Panc1 (cell line): ENCODE measurements at places on chromosomes 16 and 17.

GRCh38 chr17:5718726-5719125 lies 134.4 kb upstream of the NLRP1 start:
- DNase-seq = no peak

GRCh38 chr16:66936889-66937554 lies 1.7 kb downstream of the CES2 start:
- no peak for DNase-seq

DNA sequence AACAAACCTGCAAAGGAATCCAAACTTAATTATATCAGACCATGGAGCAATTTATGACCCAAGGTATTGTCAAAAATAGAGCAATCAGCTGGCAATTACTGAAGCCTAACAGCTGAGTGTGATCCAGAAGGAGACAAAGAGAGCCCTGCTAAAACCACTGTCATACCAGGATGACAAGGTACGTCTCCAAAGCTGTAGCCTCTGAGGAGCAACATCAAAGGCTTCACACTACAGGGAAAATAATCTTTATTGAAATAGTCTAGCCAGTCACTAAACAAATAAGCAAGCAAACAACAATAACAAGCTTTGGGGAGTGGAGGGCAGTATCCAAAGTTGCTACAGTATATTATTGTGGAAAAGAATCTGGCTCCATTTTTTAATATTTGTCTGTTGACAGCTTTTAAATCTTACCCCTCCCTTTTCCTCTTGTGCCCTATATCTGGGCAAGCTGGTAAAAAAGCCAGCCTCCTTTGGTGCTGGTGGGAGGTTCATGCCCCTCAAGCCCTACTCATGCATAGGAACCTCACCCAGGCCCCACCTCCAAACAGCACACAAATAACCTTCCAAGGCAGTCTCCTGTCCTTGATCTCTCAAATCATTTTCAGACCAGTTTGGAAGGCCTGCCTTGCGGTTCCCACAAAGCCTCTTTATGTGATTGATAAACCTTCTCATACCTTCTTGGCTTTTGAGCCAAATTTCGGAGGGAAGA lies 73.7 kb downstream of the ITFG1 start:
- no peak for DNase-seq

DNA sequence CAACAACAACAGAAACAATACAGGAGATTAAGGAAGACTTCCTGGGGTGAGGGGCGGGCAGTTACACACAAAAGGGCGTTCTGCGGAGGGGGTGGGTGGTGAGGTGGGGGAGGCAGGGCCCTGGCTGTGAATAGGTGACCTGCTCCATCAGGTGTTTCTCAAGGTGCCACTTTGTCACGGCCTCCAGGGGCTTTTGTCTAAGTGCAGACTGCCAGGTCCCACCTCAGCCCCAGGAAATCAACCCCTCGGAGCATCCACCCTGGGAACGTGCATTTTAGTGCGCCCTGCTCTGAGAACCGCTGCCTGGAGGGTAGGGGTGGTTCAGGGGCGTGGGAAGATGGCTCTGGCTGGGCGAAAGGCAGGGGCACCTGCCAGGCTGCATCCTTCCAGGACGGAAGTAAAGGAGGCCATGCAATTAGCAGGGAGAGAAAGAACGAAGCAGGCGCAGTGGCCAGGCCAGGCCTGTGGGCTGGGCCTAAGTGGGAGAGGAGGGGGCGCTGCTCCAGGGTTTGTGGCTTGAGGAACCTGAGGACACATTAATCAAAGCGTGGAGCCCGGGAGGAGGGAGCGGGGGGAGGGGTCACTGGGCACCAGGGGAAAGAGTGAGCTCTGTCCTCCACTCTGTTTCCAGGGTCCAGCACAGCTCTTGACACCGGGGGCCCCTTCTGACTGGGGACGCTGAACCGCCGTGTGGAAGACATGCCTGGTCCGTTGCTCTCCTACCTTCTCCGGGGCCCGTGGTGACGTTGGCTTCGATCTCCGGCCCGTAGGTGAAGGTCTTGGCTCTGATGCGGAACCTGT lies 49.4 kb upstream of the CDC42EP4 start:
- no peak for DNase-seq

GRCh38 chr17:37766971-37767370 lies 22.1 kb upstream of the HNF1B start:
- DNase-seq = no peak

DNA sequence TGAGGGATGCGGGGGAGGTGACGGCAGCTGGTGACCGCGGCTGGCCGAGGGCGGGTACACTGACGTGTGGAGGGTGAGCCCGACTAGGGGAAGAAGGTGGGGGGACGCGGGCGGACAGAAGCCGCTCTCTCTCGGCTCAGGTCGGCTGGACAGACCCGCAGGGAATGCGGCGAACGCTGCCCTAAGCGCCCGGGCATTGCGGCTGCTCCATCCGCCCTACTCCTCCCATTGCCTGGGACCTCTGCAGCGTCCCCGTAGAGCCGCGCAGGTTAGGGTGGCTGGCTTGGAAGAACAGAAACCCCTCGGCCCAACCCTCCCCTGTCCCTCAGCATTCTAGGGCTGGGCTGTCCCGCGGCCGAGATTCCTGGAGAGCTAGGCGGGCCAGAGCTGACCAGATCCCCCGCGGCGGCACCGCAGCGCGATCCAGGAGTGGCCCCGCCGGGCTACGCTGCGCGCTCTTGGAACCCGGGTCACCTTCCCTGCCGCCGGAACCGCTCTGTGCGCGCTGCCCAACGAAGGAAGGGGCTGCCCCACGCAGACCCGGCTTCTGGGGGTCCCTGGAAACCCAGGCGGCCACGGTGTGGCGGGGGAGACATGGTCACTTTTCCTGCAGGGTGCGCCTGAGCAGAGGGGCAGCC lies 3.0 kb downstream of the DLX4 start:
- DNase-seq = no peak

DNA sequence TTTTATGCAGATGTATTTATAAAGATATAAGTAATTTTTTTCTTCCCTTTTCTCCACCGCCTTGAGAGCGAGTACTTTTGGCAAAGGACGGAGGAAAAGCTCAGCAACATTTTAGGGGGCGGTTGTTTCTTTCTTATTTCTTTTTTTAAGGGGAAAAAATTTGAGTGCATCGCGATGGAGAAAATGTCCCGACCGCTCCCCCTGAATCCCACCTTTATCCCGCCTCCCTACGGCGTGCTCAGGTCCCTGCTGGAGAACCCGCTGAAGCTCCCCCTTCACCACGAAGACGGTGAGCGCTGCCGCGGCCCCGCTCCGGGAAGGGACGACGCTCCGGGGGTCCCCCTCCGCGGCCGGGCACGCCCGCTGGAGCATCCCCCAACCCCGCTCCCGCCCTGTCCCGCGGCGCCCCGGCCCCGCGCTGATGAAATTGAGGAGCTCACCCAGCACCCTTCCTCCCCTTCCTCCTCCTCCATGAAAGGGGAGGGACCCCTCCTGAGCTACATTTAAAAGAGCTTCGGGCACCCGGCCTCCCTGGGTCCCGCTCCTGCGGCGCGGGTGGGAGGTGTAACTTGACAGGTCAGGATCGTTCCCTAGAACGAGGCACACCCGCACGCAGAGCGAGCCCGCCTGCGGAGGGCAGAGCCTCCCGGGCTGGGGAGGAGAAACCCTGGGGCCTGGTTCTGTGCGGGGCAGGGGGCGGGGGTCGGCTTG lies 706 bp downstream of the HLF start:
- no peak for DNase-seq

- DNase-seq = no peak
These were observed 2.5 kb downstream of the TTLL6 start for GRCh38 chr17:48814504-48814903.

GRCh38 chr17:4381690-4382671 lies 15.5 kb upstream of the UBE2G1 start:
- no peak for DNase-seq

- no peak for DNase-seq
These were observed 22.2 kb downstream of the ABCC12 start for GRCh38 chr16:48133455-48134211.

DNA sequence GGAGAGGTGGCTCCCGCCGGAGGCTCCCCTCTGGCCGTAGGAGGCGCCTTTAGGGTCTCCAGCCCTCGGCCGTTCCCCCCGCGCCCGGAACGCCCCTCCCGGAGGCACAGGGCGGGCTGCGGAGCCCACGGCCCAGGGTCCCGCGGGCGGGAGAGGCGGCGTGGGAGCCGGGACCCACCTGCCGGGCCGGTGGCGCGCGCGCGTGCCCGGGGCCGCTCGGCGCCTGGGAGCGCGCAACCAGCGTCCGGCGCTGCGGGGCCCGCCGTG lies at the start of gene MIF4GD:
Gene MIF4GD (minus strand): TSS at position 266 of the 267 bp plus-strand sequence. CDS start 1,036 bp downstream, outside the sequence.
- DNase-seq = no peak

DNA sequence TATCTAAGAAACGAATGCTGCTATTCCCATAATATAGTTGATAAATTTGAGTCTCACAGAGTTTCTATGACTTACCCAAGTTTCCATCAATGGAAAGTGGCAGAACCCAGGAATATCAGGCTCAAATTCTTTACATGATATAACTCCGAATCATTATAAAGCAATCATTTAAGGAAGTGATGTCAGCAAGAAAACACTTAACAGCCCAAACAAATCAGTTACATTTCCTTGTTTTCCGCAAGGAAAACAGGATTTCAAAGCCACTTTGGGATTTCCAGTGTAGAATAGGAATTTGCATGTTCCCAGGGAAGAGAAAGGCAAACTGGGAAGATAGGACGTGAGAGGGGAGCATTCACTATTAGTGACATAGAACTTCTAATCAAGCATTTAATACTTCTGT lies 311.4 kb upstream of the GOT2 start:
- no peak for DNase-seq

DNA sequence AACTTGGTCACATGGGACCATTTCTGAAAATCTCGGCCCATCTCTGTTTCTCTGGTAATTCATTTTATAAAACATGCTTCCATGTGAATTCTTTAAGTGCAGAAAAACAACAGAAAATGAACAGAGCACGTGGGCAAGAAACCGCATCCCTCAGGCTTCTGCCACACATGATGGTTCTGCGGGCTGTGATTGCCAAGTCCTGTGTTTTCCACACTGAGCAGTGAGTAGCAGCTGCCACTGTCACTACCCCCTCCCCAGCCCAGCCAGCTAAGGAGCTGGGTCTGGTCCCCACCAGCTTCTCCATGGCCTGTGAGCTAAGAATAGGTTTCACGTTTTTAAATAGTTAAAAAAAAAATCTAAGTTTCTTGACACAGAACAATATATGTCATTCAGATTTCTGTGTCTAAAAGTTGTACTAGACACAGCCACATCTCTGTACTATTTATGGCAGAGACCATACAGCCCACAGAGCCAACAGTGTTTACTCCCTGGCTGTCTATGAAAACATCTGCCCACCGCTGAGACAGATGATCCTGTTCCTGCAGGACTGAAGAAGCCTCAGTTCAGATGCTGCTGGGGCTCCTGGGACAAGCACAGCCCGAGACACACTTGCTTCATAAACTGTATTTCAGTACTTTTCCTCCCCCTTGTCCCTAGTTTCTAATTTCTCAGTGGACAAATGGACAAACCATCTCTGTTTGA lies 41.5 kb downstream of the USP22 start:
- no peak for DNase-seq

DNA sequence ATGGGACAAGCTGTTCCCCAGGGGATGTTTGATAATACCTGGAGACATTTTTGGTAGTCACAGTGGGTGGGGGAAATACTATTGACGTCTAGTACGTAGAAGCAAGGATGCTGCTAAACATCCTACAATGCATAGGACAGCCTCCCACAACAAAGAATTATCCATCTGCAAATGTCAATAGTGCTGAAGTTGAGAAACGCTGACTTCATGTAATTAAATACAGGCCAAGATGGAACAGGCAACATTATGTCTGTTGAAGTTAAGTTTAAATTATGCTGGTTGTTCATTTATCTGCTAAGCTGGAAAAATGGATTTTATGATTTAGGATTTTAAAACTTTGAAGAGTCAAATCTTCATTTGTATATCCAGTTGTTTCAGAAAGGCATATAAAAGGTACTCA lies 341.2 kb upstream of the DYNLRB2 start:
- DNase-seq = no peak

- DNase-seq = peak; percentile 27
These were observed 55.9 kb downstream of the MFSD11 start for GRCh38 chr17:76793775-76794174.

DNA sequence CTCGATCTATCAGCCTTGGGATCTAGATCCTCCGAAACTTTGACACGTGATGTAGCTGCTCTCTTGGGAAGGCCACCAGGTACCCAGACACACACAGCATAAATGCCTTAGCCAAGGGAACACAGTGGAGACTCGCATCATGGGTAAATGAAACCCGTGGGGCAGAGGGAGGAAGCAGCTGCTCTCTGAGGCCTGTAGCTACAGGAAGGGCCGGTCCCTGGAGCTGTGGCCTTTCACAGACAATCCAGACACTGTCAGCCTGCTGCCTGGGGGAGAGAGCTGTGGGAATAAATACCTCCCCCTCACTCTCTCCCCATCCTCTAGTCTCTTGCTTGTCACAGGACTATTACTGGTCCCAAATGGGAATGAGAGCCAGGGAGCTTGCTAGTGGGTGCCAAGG lies 351.2 kb downstream of the UTP18 start:
- no peak for DNase-seq

- DNase-seq = no peak
These were observed 40.4 kb upstream of the SLFN13 start for GRCh38 chr17:35488991-35489390.

DNA sequence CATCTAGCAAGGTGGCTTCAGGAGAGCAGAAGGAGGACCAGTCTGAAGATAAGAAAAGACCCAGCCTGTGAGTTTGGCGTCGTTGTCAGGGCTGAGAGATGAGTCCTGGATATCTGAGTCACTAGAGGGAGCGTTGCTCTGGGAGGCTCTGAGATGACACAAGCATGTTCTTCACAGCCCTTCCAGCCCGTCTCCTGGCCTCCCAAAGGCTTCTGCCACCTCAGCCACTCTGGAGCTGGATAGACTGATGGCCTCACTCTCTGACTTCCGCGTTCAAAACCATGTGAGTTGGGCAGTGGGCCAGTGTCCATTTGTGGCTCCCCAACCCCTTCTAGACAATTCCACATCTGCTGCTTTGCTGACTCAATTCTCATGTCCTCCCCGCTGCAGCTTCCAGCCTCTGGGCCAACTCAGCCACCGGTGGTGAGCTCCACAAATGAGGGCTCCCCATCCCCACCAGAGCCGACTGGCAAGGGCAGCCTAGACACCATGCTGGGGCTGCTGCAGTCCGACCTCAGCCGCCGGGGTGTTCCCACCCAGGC lies 2.3 kb downstream of the TGFB1I1 start:
- DNase-seq = no peak

DNA sequence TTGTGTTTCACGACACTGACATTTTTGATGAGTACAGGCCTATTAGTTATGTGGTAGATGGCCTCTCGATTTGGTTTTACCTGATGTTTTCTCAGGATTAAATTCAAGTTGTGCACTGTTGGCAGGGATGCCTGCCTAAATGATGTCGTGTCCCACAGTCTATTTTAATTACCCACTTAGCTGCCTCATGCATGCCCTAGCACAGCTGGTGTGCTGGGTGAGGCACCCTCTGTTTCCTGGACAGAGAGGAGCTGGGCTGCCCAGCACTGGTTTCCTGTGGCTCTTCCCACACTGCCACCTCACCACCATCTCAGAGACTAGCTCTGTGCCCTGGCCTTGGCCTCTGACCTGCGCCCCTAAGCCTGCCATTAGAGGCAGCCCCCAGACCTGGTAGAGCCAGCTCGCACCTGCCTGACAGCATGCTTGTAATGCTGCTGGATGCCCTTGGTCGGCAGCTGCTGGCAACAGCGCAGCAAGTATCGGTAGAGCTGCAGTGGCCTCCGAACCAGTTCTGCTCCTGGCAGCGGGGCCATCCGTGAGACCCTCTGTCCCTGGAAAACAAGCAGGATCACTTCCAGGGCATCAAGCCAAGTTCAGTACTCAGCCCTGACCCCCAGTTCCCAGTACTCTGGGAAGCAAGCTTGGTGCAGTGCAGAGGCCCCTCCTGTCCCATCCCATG lies 10.9 kb downstream of the LYRM9 start:
- no peak for DNase-seq
